ENCODE measurements at places on chromosomes 7 and 10.

DNA sequence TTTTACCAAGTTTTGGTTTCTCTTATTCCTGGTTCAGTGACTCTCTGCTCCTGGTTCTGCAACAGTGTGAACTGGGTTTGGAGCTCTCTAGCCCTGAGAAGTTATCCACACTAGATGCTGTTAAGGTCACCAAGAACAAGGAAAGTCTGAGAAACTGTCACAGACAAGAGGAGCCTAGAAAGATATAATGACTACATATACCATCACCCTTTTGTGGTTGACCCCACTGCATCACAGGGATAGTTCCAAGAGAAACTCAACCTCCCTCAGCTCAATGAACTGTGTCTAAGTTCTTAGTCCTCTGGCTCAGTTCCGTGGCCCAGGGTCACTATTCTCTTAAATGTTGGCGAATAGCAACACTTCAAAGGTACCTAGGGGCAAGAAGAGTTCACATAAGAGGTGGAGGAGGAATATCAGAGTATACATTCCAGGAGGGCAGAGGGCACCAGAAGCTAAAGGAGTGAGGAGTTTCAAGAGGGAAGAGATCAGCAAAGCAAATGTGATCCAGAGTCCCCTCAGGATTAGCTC lies 171.5 kb downstream of the BUB3 start:
- no peak for DNase-seq

- DNase-seq, result peak; percentile 54
Measured at GRCh38 chr10:131901181-131901829, 497 bp downstream of the PPP2R2D start.

GRCh38 chr10:112184379-112184778 lies 814 bp upstream of the GPAM start:
- DNase-seq, result no peak

- no peak for DNase-seq
Measured at GRCh38 chr7:46440186-46440585, 519.1 kb upstream of the IGFBP3 start.

DNA sequence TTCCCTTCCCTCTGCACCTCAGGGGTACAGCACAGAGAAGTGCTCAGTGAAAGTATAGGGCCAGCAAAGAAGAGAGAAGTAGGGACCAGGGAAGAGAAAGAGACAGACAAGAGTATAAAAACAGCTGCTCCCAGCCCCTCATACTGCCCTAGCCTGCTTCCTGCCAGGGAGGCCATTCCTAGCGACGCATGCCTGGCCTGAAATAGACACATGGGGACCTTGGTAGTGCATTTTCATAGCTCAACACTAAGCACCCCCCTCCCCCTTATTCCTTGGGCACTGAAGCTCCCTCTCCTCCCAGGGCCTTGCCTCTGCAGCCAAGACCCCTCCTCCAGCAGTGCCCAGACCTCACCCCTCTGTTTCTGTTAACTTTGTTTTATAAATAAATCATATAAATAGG lies 64.7 kb downstream of the ZMIZ1 start:
- DNase-seq, result no peak

DNA sequence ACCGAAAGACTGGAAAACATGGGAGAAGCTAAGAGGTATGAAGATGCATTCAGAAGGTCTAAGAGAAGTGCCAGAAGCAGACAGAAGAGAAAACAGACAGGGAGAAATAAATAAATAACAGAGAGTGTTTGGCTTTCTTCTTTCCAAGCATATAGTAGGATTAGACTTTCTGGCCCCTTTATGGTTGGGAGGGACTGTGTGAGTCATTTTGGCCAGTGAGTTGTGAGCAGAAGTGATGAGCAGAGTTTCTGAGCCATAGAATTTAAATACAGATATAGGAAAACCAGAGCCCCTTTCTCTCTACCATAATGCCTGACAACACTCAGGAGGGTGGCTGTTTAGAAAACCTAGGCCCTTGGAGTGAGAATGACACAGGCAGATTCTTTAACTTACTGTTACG lies 171.0 kb downstream of the PPP1R17 start:
- no peak for DNase-seq
